Heart right ventricle (tissue), 16 donors: ENCODE measurements at places on chromosomes 1 and 21. TPM values are rescaled to one million over a fixed set of nuclear protein-coding genes. Genes with fewer than 3 reads are reported as not detected.
A peak's percentile ranks its signal among the peaks of the same experiment; 100 is the strongest.

CYP4A22 gene
- polyA plus RNA-seq = not detected

S100A3 gene
- polyA plus RNA-seq = 2.4 TPM

UBASH3A gene
- 0.09 TPM for polyA plus RNA-seq

UBAP2L gene
- polyA plus RNA-seq = 61.8 TPM

PBX1 gene
- 13.3 TPM for polyA plus RNA-seq

OR2M4 gene
- polyA plus RNA-seq = not detected

VANGL2 gene
- polyA plus RNA-seq = 1.9 TPM

OR10J1 gene
- polyA plus RNA-seq = not detected

UBE2U gene
- not detected for polyA plus RNA-seq

ABCG1 gene
- 11.6 TPM for polyA plus RNA-seq

CD164L2 gene
- not detected for polyA plus RNA-seq

FAAH gene
- 2.4 TPM for polyA plus RNA-seq

DNA sequence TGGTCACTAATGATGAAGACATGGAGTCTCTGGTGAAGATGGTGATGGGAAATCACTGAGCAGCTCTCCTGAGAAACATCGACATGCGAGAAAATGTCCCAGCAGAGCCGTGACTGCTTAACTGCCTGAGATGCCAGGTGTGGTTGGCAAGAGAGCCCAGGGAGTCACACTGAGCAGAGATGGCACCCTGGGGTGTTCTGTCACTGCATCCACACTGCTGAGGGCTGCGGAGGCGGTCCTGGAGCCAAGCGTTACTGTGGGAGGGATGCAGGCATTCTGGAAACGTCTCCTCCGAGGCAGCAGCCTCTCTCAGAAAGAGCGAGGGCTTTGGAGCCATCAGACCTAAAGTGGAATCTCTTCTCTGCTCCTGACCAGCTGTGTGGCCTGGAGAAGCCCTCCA is 57.2 kb downstream of the EPHB2 start:
- no peak for DNase-seq

DNA sequence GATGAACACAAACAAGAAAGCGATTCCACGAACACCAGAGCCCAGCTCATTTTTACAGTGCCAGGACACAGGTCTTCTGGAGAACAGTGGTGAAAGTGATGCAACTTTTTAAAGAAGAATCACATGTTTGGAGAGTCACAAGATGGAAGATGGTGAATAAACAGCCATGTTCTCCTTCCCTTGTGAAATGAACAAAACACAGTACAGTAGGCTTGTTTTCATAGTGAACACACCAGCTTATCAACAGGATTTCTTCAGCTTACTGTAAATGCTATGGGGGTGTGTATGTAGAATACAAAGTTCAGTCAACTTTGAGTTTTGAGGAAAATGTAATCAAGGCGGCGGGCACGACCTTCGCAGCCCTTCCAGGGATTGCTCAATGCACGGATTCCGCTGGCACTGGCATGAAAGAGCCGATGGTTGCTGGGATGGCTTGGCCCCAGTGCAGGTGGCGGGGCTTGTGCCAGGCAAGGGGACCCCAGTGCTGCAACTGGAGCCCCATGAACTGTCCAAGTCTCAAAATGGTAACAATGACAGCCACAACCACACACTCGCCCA is 9.7 kb downstream of the TMPRSS3 start:
- no peak for DNase-seq

GRCh38 chr1:189269011-189269410 is 1208.7 kb downstream of the BRINP3 start:
- DNase-seq = no peak

- no peak for DNase-seq
Observed at GRCh38 chr1:55352811-55353180, 137.6 kb upstream of the USP24 start.

- no peak for DNase-seq
Observed at GRCh38 chr21:31629972-31630711, 29.4 kb upstream of the SOD1 start.

DNA sequence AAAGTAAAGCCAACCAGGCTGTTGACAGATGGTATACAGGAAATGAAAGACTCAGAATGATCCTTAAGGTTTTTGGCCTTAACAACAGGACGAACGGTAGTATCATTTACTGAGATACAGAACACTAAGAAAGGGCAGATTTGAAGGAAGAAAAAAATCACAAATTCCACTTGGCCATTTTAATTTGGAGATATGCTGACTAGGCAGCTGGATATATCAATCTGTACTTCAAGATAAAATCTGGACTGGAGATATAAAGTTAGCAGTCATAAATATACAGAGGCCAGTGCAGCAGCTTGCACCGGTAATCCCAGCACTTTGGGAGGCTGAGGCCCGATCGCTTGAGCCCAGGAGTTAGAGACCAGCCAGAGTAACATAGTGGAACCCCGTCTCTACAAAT is 1.3 kb downstream of the NVL start:
- no peak for DNase-seq

DNA sequence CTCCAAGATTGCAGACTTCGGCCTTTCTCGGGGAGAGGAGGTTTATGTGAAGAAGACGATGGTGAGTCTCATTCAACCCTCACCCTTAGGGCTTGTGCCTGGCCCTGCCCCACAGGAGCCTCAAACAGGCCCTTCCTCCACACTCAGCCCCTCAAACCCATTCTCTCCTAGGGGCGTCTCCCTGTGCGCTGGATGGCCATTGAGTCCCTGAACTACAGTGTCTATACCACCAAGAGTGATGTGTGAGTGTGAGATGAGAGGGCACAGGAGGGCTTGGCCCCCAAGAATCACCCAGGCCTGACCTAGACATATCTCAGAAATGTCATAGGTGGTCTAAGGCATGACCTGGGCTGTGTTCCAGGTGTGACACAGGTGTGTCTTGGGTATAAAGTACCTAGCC is 18.3 kb upstream of the MPL start:
- DNase-seq = no peak

GRCh38 chr1:150555198-150555970 is 6.2 kb downstream of the ADAMTSL4 start:
- DNase-seq = no peak

GRCh38 chr1:232664844-232665777 is 35.2 kb upstream of the SIPA1L2 start:
- DNase-seq = no peak

GRCh38 chr1:116567790-116568661 is 2.8 kb downstream of the CD58 start:
- DNase-seq = no peak

GRCh38 chr1:163912170-163912884 is 590.6 kb downstream of the NUF2 start:
- DNase-seq = no peak

GRCh38 chr1:40081871-40082270 is 15.2 kb downstream of the PPT1 start:
- DNase-seq = no peak

- no peak for DNase-seq
Observed at GRCh38 chr1:242735323-242735722, 210.8 kb upstream of the PLD5 start.

DNA sequence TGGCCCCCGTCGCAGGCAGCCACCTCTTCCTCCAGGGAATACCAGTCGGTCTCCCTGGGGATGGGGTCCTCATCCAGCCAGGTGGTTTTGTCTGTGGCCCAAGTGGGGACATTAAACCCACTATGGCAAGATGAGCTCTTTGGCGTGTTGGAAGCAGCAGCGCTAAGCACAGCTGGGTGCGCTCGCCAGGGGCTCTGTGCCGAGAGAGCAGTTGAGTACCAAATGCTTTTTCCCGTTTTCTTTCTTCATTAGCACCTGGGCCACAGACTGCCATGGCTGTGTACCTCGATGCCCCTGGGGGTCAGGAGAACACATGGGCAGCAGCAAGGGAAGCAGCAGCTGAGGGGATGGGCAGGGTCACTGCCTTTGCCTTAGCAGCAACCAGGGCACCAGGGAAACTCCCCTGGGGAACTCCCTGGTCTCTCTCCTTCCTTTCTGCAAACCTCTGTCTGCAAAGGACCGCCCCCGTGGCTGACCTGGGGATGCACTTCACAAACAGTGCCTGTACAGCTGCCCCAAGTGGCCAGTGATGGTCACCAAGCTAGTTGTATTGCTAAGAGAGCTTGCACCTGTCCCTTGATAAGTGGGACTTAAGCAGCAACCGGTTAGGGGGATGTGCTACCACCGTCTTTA is 31.1 kb downstream of the EDARADD start:
- no peak for DNase-seq

DNA sequence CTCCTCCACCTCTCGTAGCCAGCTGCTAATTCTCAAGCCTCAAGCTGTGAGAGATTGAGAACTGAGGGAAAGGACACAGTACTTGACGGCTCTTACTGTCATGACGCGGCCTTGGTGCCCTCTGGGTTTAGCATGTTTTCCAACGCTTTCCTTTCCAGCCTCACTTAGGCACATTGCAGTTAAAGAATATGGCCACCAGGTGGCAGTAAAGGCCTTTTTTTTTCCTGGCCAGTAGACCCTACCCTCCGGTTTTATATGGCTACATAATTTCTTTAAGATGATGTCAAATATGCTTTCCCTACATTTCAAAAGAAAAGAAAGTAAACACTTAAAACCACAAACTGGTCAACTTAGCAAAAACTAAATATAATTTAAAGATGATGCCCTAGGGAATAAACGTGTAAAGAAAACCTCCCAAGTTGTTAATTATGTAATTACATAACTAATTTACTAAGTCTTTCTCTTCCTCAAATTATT is 56.8 kb upstream of the PRDX6 start:
- DNase-seq = peak; percentile 54

GRCh38 chr21:39776589-39776988 is 31.6 kb downstream of the IGSF5 start:
- no peak for DNase-seq

GRCh38 chr21:29288239-29288638 is 10.5 kb upstream of the BACH1 start:
- DNase-seq = no peak

- no peak for DNase-seq
Observed at GRCh38 chr1:51663721-51664120, 46.8 kb downstream of the OSBPL9 start.
